ENCODE measurements at places on chromosomes 6 and 20.

GRCh38 chr6:15602154-15602553 is 60.7 kb downstream of the DTNBP1 start:
- DNase-seq: peak; percentile 15

DNA sequence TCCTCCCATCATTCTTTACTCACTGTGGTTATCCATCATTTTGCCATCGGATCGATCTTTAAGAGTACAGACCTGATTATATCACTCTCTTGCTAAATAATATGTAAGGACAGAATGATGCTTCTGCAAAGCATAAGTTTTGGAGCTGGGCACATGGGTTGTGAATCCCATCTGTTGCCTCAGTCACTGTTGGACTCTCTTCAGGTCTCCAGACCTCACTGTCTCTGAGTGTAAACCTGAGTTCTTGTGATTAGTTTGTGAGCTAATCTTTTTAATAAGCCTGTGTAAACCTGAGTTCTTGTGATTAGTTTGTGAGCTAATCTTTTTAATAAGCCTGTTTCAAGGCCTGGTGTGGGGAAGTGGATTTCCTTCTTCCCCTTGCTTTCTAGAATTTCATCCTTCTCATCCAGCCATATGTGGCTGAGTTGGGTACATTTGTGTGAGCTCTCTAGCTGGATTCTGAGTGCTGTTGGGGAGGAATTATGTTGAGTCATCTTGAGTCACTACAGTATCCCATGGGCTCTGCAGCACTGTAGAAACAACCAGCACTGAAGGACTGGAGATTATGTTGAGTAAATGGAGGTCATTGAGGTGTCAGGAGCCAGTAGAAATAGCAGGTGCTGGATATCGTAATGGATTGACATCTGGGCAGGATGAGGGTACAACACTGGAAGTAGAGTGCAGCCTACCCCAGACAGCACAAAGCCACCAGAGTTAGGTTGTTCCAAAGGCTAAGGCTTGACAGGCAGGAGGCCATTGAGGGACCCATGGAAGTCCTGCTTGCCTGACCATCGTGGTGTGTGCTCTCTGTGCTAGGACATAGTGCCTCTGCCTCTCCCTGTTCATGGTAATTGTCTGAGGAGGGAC is 52.4 kb downstream of the SCAND1 start:
- DNase-seq: no peak

- DNase-seq: no peak
These were observed 67.2 kb downstream of the PTPN1 start for GRCh38 chr20:50577175-50578018.

GRCh38 chr6:24949020-24949569 is 13.3 kb upstream of the RIPOR2 start:
- DNase-seq: peak; percentile 83

- no peak for DNase-seq
These were observed 4.0 kb downstream of the ZSWIM3 start for GRCh38 chr20:45861221-45862075.

DNA sequence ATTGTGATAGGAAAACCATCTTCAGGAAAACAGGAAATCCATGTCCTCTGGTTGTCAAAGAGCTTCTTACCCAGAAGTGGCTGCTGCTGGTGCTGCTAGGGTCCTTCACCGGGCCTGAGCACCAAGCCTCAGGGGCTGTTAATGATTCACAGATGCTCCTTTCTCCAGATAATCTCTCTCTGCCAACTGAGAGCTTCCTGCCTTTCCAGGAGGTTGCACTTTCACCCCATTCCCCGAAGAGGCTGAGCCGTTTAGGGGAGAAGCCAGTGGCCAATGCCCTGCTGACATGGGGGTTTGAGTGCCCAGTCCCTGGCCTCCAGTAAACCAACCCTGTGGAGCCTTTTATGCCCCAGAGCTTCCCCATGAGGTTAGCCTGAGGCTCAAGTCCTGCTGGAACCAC is 122.4 kb downstream of the CBLN4 start:
- DNase-seq: no peak

- no peak for DNase-seq
These were observed 609.5 kb upstream of the ARID1B start for GRCh38 chr6:156167625-156168071.

DNA sequence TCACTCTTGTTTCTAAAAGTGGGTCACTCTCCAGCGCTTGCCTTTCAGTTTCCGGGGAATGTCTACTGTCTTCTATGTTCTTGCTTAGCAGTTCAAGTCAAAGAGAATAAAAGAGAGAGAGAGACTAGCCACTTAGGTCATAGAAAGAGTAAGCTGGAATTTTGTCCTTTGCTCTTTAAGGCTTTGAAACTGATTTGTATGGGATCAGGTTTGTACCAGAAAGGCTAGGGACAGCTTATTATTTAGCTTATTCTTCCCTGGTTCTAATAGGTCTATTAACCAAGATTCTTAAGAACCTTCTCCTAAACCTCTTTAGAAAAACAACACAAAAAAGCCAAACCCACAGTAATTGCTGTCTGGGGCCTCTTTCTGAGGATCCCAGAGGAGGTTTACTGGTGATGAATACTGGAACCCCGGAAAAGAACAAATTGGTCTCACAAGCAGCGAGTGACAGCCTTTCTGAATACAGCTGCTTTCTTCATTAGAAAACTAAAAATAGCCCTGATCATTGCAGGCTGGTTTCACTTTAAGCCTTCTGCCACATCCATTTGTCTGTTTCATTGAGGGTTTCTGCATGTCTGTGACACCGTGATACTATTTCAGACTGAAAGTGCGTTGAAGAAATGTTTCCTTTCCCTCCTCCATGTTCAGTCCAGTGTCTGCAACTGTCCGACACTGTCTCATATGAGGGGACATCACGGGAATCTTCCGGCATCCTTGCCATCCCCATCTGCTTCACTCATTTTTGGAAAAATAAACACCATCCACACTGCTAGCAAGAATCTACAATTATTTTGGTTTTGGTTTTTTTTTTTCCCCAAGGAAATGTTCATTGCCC is 75.1 kb upstream of the ATXN1 start:
- no peak for DNase-seq

- no peak for DNase-seq
These were observed 262.1 kb downstream of the DLL1 start for GRCh38 chr6:170028629-170029345.

- peak; percentile 51 for DNase-seq
These were observed 14.7 kb downstream of the MUCL3 start for GRCh38 chr6:30955367-30956042.

- DNase-seq: no peak
These were observed 1066.8 kb upstream of the CITED2 start for GRCh38 chr6:140441256-140441655.

- no peak for DNase-seq
These were observed 20.8 kb downstream of the MUC22 start for GRCh38 chr6:31031095-31031494.

GRCh38 chr20:62015540-62016288 is 50.0 kb downstream of the TAF4 start:
- DNase-seq: no peak

GRCh38 chr20:53124803-53125202 is 152.6 kb downstream of the TSHZ2 start:
- DNase-seq: no peak

DNA sequence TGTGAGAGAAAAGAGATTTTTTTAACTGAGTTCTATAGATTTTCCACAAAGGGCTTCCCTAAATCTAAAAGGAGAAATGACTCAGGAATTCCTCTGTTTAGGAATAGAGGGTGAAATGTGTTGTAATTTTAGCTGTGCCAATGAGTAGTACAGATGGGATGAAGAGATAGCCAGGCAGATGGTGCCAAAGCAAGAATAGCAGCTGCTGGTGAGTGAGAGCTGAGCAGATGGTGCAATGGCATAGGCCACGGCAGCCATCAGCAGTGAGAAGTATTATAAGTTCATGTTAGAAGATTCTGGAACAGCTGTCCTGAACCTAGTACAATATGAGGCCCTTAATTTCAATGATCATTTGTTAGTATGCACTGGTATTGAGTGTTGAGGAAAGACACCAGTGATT is 40.2 kb upstream of the CRISP1 start:
- no peak for DNase-seq

DNA sequence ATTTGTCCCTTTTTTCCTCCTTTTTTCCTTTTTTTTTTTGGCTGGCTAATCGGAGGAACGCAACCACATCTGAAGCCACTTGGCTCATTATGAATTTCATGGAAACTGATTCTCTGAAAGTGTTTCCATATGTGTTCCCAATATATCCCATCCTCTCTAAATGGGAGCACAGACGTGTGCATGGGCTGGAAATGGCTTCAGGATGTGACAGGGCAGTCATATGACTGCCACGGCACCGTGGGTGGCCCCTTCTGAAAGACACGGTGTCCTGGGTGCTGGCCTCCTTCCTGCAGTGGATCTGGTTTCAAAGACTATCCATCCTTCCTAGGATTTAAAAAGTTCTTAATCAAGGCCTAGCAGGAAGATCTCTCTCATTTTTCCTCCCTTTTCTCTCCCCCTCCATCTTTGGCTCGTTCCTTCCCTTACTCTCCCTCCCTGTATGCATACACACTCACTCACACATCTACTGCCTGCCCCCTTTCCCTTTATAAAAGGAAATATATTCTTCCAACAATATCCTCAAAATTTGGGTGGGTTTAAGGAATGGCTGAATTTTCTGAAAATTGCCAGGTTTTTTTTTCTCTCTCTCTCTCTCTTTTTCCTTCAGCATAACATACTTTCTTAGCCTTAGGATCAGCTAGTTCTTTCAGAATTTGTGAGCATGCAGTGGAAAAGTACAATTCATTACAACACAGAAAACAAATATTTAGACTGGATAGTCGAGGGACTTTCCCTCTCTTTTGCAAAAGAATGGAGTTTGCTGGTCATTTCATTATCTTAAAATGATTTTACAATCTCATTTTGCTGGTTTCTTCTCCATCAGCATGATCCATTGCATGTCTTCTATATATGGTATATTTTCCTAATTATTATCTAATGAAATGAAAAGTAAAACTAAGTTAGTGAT is 161.2 kb upstream of the SUPT3H start:
- DNase-seq: no peak

GRCh38 chr6:167079853-167080297 is 43.0 kb upstream of the CCR6 start:
- DNase-seq: peak; percentile 60

- no peak for DNase-seq
These were observed 57.3 kb upstream of the SLC35B3 start for GRCh38 chr6:8492536-8493133.

GRCh38 chr6:141551318-141551717 is 581.4 kb upstream of the GJE1 start:
- no peak for DNase-seq

GRCh38 chr6:128278836-128279235 is 241.6 kb downstream of the PTPRK start:
- DNase-seq: no peak

DNA sequence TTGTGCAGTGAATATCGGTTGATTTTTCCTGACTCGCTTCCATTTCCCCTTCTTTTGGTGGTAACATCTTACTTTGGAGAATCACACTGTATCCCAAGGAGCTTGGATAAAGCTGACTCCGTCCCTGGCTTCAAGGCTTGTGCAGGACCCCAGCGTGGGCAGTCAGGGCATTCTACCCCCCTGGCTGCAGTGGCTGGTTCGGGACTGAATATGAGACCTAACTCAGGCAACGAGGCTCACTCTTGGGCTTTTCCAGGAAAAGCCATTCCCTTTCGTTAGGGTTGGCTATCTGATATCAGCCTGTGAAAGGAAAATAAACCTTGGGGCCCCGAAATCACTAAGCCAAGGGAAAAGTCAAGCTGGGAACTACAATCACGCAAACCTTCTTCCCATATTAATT is 30.1 kb upstream of the GJA1 start:
- no peak for DNase-seq

Measured in CD4-positive, alpha-beta T cell treated with Interleukin-6 at 100 ng/mL for 8 hours (primary cell).